ENCODE measurements at places on chromosomes 2 and 18. TPM values are rescaled to one million over a fixed set of nuclear protein-coding genes. Genes with fewer than 3 reads are reported as not detected.

The FAM168B gene
- 24.2 TPM for polyA plus RNA-seq

The MDH1B gene
- polyA plus RNA-seq: 1.3 TPM

The LYPD6 gene
- 0.23 TPM for polyA plus RNA-seq

The DES gene
- polyA plus RNA-seq: 21.6 TPM

The RNU2-63P gene
- polyA plus RNA-seq: not detected

The PIEZO2 gene
- 1.5 TPM for polyA plus RNA-seq

The SPAG16 gene
- 32.0 TPM for polyA plus RNA-seq

The RTP5 gene
- 3.7 TPM for polyA plus RNA-seq

The TACR1 gene
- 1.0 TPM for polyA plus RNA-seq

The AQP12A gene
- polyA plus RNA-seq: 0.34 TPM

The PROKR1 gene
- polyA plus RNA-seq: 0.07 TPM

The TTC31 gene
- polyA plus RNA-seq: 23.5 TPM

Measured in thymus (tissue), 14 donors.